ENCODE measurements at places on chromosomes 2 and 18.

- DNase-seq = no peak
Observed at GRCh38 chr2:147033044-147033443, 811.8 kb upstream of the ACVR2A start.

GRCh38 chr2:197893403-197894177 is 89.2 kb downstream of the PLCL1 start:
- peak; percentile 33 for DNase-seq

GRCh38 chr2:124382067-124382618 is 357.1 kb downstream of the CNTNAP5 start:
- DNase-seq = no peak

- no peak for DNase-seq
Observed at GRCh38 chr18:5527603-5528002, 16.2 kb downstream of the EPB41L3 start.

GRCh38 chr2:233847248-233847898 is 7.0 kb downstream of the HJURP start:
- DNase-seq = no peak

GRCh38 chr18:40437517-40437916 is 1517.5 kb upstream of the PIK3C3 start:
- DNase-seq = no peak

- no peak for DNase-seq
Observed at GRCh38 chr2:19652811-19653210, 249.0 kb downstream of the TTC32 start.

DNA sequence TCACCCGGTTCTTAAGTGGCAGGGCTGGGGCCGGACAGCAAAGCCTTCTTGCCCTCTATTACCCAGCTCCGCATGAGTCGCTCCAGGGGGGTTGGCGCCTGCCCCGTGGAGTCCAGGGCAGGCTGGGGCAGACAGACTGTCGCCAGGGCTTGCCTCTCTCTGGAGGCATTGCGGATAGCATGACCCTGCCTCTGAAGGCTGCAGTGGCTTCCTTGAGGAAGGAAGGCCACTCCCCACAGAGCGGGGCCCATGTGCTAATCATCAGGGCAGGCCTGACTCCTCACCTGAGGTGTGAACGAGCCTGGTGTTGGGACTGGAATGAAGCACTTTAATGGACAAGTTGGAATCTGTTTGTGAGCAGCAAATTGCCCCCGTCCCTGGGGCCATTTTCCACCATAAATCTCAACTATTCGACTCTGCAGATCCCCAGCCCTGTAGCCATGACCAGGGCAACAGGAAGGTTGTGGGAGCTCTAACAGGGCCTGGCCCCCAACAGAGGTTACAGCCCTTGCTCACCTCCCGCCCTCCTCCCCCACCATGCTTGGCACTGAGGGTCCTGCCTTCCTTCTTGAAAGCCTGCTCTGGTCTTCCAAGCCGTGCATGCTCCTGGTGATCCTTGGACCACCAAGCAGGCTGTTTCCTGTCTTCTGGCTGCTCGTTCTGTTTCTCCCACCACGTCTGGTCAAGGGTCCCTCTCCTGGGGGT is 144.9 kb upstream of the HAAO start:
- DNase-seq = no peak

DNA sequence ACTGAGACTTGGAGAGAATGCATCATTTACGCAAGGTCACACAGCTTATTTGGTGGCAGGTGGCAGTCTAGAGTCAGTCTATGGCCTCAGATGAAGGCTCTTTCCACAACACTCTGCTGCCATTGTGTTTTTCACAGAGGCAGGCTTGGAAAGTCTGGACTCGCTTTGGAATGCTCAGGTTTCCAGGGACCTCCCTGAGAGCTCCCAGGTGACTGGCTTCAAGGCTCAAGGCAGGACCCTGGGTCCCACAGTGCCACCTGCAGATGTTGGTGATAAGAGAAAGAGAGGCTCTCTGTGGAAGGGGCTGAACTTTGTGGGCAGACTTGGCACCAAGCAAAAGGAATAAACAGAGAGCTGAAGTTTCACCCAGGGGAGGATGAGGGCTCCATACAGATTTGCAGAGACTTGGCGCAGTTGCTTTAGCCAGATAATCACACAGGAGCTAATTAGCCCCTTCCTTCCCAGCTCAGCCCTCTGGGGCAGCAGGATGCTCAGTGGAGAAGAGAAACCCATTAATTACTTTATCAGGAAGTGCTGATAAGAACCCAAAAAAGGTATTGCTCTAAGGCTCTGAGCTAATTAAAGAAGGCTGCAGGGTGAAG is 103.5 kb downstream of the LBH start:
- peak; percentile 40 for DNase-seq

DNA sequence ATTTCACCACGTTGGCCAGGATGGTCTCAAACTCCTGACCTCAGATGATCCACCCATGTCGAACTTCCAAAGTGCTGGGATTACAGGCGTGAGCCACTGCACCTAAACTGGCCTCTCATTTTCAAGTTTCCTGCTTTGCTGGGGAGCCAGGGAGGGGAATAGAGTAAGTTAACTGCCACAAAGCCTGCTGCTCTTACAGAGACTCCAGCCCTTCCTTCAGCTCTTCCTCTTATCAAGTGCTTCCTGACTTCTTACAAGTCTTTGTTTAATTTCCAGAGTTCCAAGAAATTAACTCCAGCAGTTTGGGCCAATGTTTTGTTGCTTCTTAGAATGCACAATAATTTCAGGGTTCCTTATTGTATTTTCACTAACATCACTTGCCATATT is 24.3 kb upstream of the UBE2F start:
- no peak for DNase-seq

GRCh38 chr2:219031005-219031738 is 10.1 kb downstream of the CFAP65 start:
- DNase-seq = no peak

- no peak for DNase-seq
Observed at GRCh38 chr2:153072813-153073212, 354.4 kb downstream of the ARL6IP6 start.

DNA sequence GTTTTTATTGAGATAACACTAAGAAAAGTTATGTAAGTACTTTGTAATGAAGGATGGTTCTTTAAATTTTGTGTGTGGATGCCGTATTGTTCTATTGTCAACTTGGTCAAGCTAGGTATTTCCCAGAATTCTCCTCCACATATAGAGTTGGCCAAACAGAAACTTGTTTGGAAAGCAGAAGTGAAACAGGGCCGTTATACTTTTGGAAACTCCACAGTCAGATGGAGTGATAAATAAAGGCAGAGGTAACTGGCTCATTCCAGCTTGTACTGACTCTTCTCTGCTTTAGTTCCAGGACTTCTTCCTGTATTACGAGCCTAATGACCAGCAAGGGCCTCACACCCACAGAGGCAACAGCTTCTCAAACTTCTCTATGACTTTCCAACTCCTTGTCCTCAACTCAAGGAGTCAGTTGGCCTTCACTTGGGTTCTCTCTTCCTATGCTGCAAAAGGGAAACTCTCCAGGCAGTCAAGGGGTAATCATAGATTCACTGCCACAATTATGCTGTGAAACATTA is 16.4 kb upstream of the STARD7 start:
- no peak for DNase-seq

- no peak for DNase-seq
Observed at GRCh38 chr2:152617456-152618192, 99.6 kb downstream of the PRPF40A start.

DNA sequence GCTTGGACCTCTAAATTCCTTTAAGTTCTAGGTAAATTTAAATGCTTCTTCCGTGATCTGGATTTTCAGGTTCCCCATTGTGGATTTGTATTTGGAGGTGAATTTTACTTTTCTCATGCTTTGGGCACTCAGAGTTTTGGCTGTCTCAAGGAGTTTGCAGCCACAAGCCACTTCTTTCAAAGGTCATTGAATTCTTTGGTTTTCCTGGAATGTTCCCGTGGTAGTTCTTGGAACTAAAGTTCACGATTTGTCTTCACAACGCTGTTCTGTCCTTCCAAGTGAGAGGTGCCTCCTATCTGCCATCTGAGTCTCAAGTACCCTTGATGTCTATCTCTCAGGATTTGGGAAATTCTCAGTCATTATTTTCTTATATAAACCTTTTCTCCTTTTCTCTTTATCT is 1438.7 kb upstream of the ZEB2 start:
- no peak for DNase-seq

GRCh38 chr2:236629961-236630872 is 60.6 kb downstream of the ACKR3 start:
- DNase-seq = no peak

- no peak for DNase-seq
Observed at GRCh38 chr2:166240387-166241313, 112.8 kb upstream of the SCN1A start.

GRCh38 chr18:79062806-79063205 is 6.4 kb upstream of the ATP9B start:
- DNase-seq = no peak

GRCh38 chr2:166335284-166335683 is 40.5 kb downstream of the SCN9A start:
- no peak for DNase-seq

DNA sequence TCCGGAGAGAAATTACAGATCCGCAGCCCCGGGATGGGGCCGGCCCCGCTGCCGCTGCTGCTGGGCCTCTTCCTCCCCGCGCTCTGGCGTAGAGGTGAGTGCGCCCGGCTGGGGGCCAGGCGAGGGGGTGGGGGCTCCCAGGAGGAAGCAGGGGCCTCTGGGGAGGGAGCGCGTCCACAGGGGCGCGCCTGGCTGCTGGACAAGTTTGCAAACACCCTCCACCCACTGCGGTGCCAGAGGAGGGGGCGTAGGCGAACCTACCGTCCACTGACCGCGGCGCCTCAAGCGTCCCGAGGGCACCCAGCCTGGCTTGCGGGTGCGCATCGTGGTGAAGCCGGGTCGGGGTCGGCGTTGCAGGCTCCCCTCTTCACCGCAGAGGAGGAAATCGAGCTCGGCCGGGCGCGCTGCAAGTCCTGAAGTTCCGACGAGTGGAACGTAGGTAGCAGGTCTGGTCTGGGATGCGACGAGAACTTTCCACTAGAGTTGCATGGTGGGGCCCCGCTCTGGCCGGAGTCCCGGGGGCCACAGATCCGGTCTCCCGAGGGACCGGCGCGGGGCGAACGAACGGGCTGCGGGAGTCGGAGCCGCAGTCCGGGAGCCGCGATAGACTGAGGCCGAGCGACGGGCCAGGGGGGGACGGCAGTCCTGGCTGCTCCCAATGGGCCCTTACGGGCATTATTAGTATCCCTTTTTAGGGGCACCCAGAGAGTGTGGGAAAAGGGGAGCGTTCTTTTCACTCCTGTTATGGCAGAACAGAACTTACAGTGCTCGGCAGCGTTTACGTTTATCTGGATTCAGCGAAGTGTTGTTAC is 502 bp downstream of the MERTK start:
- DNase-seq = peak; percentile 39

DNA sequence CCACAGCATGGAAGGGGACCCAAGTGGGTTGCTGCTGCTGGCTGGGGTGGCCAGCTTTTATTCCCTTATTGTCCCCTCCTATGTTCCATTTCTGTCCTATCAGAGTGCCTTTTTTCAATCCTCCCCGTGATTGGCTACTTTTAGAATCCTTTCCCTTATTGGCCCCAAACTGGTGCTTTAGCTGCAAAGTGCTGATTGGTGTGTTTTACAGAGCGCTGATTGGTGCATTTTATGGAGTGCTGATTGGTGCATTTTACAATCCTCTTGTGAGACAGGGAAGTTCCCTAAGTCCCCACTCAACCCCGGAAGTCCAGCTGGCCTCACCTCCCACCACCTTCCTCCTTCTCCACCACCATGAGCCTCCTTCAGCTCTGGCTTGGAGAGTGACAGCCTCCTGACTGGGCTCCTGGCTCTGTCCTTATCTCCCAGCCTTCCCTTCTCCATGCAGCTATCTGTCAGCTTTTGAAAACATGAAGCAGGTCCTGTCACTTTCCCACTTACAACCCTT is 20.7 kb upstream of the PLB1 start:
- DNase-seq = no peak

- DNase-seq = no peak
Observed at GRCh38 chr2:158600155-158600802, 143.5 kb downstream of the PKP4 start.

GRCh38 chr2:58664523-58665151 is 423.5 kb upstream of the FANCL start:
- no peak for DNase-seq

DNA sequence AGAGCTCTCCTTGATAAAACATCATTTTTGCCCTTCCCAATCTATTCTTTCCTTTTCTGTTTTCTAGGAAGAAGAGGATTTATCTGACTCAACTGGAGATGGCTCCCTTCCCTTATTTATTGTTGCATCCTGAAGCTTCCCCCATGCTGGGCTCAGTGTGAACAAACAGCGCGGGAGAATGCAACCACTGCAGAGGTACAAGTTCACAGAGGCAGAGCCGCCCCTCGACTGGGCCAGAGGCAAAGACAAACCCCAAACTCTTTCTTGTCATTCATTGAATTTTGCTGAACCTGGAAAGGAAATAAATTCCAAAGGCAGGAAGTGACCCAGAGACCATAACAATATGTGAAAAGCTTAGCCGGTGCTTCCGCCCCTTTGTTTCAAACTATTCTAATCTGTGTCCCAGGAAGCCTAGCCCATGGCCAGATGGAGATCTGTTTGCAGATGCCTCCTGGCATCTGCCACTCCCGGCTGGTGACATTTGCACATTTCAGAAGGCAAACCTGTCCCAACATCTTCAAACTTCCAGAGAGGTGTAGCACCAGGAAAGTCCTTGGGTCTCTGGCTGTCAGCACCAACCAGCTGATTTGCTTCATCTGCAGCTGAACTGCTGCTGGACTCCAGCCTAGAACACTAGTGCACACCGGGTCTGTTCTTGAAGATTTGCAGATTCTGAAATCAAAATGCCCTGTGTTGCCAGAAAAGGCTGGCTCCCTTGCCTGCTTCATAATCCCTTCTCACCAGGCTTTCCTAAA is 79.4 kb upstream of the MAP4K3 start:
- no peak for DNase-seq

DNA sequence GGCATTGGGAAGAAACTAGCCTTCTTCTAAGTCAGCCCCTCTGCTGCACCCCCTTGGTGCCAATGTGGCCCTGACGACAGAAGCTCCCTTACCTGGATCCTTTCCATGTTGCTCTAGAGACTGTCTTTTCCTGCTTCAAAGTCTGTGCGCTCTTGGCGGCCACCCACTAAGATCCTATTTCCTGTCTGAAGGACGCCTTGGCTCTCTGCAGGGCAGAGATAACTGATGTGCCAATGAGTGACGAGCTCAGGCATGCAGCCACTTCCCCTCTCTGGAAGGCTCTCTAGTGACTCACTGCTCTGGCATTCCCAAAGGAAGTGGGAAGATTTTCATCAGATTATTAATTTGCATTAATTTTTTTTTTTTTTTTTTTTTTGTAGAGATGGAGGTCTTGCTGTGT is 273.5 kb downstream of the CDH20 start:
- no peak for DNase-seq

DNA sequence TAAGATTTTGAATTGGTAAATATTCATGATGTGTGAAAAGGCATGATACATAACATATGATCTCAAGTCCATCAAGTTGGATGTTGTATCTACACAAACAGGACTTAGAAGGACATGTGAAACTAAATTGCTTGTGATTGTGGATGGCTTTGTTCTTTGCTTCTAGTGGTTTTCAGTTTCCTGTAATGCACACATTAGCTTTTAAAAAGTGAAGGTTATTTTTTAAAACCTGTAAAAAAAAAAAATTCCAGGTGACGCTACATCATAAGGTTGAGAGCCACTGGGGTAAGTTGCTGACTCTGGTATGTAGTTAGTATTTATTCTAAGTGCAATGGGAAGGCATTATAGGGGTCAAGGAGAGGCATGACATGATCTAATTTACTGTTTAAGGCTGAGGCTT is 48.4 kb upstream of the TMEM247 start:
- DNase-seq = no peak

Measured in activated CD4-positive, alpha-beta T cell treated with anti-CD3 and anti-CD28 coated beads for 36 hours (primary cell).